ENCODE measurements at places on chromosomes 6 and 20.

DNA sequence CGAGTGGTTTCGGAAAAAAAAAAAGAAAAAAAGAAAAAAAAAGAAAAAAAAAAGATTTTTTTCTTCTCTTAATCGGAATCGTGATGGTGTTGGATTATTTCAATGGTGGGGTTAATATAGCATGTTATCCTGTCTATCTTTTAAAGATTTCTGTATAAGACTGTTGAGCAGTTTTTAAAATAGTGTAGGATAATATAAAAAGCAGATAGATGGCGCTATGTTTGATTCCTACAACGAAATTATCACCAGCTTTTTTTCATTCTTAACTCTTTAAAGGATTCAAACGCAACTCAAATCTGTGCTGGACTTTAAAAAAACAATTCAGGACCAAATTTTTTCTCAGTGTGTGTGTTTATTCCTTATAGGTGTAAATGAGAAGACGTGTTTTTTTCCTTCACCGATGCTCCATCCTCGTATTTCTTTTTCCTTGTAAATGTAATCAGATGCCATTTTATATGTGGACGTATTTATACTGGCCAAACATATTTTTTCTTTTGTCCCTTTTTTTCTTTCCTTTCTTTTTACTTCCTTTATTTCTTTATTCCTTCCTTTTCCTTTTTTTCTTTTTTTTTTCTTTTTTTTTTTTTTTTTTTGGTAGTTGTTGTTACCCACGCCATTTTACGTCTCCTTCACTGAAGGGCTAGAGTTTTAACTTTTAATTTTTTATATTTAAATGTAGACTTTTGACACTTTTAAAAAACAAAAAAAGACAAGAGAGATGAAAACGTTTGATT, 3.6 kb downstream of the SOX4 start:
- DNase-seq: no peak

DNA sequence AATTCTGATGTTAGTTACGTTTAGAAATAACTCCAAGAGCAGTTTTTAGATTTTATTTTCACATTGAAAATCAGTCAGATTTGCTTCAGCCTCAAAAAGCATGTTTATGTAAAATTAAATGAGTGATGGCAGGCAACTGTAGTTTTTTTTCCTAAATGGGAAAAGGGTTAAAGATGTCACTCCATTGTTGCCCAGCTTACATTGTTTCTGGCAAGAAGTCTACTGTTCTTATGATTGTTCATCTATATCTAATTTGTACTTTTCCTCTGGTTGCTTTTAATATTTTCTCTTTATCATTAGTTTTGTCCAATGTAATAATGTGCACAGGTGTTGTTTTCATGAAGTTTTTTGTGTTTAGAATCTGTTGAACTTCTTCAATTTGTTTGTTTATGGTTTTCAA, 6.7 kb upstream of the TTK start:
- no peak for DNase-seq

DNA sequence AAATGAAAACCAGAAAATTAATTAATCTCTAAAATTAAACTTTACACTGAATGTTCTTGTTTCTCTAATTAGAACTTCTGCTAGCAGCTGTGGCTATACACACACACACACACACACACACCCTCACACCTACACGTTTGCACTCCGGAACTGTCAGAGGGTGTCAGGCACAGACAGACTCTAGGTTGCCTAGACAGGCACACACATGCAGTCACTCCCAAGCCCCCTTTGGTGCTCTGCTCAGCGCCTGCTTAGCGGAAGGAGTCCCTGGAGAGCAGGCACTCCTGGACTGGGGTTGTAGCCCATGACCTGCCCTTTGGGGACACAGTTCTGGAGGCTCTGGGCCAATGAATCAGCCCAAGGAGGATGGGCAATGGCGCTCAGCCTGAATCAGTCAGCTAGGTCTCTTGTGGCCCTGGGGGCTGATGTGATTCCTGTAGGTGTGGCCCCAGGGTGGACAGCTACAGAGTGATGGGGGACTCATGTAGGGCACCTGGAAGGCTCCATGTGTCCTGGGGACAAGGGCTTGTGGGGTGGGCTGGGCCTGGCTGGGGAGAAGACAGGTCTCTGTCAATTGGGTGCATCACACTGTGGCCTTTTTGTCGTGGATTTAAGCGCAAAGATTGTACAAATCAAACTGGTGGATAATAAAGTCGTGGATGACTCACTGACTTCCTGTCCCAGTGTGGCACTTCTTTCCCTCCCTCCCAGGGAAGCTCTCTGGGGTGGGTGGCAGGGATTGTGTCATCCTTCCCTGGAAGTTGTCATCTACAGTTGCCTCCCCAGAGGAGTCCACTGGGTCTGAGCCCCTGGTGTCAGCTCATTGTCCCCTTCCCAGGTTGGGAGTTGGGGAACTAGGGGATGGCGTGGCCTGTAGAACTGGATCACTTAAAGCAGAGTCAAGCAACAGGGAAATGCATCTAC, 8.8 kb downstream of the TMEM151B start:
- no peak for DNase-seq

DNA sequence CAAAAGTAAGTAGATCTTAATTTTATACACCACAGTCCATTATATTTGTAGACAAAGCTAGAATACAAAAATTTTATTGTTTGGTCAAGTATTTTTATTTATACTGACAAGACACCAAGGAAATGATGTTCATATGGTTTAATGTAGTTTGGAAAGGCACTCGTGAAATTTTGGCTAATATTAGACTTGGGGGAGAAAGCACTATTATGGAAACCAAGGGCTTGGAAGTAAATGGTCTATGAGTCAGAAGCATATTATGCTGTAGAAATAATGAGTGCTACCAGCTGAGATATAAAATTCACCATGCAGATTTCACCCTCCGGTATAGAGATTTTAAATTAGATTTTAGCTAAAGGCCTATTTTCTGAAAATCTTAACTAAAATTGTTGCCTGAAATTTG, 233.6 kb downstream of the KCNQ5 start:
- DNase-seq: no peak

DNA sequence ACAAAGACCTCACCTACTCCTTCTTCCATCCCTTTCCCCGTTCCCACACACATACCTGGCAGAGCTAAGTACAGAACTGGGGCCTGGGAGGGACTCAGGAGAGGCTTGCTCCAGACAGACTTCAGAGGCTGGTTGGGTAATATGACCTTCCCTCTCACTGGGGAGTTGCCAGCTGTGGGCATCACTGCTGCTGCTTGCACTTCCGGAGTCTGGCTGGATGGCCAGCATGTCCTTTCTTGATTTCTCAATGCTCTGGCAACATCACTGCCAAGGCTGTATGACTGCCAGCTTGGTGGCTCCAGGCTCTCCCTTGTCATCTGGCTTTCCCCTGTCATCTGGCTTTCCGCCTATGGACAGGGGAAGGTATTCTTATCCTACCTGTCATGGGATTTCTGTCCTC, 47.8 kb downstream of the CDH22 start:
- DNase-seq: no peak

- DNase-seq: no peak
These were observed 56.8 kb upstream of the HINT3 start for GRCh38 chr6:125899726-125900182.

GRCh38 chr20:2219481-2220006, 76.3 kb upstream of the TGM3 start:
- no peak for DNase-seq

DNA sequence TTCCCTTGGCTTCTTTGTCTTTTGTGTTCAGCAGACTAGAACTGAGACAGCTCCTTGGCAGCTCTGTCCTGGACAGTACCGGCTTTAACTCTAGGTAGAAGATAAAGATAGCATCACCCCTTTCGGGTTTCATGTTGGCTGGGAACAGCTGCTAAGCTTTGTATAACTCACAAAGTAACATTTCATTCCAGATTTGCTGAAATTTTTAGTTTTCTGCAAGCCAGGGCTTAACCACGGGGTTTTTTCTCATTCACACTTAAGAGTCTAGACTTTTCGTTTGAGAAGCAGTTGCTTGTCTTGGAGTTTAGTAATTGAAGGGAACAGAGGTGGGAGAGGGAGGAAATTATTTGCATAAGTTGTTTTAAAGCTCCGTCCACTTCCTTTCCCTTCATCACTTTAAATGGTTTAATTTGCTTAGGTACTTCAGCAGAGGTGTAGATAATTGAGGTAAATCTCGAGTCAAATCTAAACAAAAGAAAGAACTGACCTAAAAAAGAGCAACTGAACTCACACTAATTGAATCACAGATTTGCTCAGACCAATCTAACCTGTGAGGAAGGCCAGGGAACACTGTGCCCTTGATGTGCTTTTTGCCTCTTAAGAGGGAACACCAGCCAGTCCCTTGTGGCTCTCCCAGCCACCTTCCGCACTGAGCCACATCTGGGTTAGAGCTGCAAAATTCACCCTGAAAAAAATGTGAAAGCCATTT, 48.3 kb downstream of the RREB1 start:
- DNase-seq: no peak

DNA sequence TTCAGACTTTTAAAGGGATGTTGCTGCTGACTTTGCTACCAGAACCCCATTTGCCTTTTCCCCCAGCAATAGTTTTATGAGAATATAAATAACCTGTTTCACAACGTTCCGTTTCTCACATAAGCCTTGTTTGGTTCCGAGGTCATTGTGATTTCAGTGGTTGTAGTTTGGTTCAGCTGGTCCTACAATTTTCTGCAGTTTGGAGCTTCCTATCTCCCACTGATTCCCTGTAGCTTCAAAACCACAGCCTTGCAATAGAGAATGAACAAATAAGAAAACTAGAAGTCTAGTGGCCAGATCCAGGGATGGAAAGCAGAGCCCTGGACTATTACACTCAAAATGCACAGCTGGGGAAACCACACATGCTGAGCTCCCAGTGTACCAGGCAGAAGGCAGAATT, 24.1 kb upstream of the SH3BGRL2 start:
- DNase-seq: no peak

DNA sequence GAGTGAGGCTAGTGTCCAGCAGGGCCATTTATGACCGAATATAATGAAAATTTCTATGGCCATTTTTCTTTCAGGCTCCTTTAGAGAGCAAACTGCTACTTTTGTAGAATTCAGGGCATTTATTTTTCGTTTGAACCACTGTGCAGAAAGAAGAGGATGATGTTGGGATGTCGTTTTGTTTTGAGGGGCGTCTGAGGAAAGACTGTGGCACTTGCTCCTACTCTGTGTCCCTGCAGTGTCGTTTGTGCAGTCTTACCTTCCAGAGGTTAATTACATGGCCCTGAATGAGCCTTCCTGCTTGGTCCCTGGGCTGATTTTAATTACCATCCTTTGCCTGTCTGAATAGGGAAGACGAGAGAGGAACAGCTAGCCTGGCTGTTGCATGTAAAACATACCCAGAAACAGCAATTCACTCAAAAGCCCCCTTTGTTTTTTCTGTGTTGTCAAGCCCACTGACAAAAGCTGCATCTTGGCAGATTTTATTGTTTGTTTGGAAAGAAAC, 65.3 kb downstream of the CTNNBL1 start:
- no peak for DNase-seq

DNA sequence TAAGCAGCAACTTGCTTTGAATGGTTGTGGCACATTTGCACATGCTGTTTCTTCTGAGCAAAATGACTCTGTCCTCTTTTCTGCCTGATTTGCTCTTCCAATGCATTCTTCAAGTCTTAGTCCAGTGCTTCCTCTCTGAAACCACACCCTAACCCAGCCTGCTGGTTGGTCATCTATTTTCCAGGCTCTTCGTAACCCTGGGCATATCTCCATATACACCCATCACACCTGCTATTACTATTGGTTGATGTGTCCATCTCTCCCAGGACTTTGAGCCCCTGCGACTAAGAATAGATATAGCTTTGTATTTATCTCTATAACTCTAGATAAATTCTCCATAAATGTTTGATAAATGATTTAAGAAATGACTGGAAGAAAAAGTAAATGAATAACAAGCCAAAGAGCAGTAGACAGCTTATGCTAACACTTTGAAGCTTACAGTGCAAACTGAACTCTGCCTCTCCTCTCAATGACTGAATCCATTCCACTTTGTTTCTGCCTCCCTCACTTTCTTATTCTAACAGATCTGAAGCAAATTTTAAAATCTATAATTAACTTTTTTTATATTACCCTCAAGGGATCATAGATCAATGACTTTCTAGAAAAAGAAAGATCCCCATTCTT, 59.7 kb upstream of the NT5E start:
- DNase-seq: no peak

DNA sequence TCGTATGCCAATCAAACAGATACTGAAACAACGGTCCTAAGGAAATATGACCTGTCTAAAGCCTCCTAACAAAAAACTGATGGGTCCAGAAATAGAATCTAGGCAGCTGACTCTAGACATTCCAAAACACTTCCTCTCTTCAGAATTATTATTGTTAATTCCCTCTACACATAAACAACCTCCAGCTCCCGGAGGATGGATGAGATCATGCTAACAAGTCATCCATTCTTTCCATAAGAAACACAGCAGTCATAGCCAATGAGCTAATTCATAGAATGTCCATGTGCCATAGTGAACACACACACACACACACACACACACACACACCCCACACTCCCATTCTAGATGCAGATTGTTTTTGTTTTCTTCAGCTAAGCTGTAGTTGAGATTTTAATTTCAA, 44.3 kb downstream of the HDGFL1 start:
- DNase-seq: no peak

DNA sequence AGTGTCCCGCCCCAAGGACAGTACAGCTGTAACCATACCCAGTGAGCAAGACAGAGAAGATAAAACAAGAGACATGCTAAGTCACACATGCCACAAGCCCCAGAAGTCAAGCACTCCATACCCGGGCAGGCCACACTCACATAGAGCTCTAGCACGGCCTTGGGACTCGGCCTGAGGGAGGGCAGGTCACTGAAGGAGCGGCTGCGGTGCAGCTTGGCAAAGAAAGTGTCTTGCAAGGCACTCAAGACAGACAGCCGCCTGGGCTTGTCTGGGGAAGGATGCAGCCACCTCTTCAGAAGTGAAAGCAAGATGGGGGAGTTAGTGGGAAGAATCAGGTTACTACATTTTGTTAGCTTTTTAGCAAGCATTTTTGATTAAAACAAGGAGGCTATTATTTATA, 48.7 kb upstream of the ARMH2 start:
- DNase-seq: no peak

- peak; percentile 55 for DNase-seq
These were observed 285.4 kb downstream of the THBS2 start for GRCh38 chr6:168968228-168968627.

DNA sequence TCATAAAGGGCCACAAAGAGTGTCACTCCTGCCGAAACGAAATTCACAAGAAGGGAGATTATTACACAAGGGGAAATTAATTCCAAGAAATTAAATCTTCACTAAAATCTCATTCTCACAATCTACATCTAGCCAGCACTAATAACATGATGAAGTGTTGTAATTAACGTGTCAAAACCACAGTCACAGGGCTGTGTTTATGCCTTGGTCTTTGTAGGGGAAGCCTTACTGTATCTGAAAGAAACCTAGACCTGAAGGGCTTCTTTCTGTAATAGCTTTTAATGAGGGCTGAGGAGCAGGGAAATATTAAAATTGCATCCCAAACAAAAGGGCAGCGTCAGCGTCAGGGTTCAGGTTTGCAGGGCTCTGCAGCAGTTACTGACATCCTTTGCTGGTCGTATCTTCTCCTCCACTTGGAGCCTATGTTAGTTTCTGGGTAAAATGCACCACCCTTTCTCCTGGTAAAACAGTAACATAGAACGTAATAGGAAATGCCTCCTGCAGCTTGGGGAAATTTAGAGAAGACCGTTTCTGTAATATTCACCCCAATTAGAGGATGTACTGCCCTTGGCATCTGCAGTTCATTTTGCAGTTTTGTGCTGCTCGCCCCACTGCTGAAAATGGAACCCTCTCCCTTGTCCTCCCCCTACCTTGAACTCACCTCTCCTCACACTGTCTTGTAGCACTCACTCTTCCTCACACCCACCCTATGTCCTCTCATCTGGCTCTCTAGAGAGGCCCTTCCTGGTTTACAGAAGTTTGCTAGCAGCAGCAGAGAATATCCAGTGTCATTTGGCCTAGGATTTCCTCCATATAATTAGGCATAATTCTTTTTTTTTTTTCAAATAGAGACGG, 109.0 kb upstream of the TRAF3IP2 start:
- DNase-seq: no peak

Measured in left kidney (tissue), 8 donors.